ENCODE measurements at places on chromosomes 3 and 15.

DNA sequence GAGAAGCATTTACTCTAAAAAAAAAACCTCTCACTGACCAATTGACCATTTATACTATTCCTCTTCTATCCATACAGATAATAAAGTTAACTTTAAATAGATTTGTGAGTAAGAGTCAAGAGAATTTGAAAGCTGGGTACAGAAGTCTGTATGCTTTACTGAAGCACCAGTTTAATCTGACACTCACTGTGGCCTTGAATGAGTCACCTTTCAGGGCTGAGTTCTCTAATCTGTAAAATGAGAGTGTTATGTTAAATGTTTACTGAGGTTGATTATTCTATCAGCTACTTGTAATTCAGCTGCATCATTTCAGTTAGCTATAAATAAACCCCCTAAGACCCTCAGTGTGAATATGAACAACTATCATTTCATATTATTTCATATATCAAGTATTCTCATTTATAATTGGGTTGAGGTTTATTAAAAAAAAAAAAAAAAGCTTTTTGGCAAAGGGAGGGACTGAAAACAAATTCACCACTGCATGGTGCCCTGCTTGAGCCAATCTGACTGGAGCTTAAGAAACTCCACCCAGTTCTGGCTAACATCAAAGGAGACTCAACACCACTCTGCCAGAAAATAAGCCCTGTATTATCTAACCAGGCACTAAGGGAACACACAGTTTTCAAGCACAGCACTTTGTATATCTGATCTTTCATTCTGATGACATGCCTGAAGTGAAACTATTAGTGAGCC lies 2.8 kb downstream of the MAP4 start:
- no peak for DNase-seq

GRCh38 chr3:47020311-47020710 lies 40.8 kb downstream of the NBEAL2 start:
- DNase-seq, result no peak

DNA sequence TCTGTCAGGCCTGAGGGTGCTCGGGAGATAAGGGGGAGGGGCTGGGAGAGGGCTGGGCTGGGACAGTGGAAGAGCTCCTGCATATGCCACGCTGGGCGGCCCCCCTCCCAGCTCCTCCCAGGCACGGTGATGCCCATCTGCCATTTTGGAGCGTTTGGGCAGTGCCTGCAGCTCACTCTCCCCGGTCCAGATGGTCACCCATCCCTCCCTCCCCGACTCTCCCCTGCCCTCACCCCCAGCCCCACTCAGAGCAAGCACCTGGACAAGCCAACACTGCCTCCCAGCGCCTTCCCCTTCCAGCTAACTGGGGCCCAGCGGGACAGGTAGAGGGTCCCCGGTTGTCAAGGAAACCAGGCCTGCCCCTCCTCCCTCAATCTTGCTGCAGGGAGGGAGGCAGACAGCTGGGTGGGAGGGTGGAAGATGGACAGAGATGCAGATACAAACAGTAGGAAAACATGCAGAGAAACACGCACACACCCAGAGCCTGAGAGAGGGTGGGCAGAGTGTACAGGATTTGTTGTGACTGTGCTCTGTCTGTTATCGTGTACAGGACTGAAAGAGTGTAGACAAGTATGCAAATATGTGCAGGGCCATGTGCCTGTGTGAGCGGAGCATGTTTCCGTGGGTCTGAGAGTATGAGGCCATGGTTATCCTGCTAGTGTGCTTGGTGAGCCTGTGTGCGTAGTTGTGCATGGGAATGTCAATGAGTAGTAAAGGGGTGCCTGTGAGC lies 17.5 kb upstream of the CORO2B start:
- DNase-seq, result no peak

GRCh38 chr3:150038830-150039229 lies 68.1 kb upstream of the PFN2 start:
- DNase-seq, result no peak

DNA sequence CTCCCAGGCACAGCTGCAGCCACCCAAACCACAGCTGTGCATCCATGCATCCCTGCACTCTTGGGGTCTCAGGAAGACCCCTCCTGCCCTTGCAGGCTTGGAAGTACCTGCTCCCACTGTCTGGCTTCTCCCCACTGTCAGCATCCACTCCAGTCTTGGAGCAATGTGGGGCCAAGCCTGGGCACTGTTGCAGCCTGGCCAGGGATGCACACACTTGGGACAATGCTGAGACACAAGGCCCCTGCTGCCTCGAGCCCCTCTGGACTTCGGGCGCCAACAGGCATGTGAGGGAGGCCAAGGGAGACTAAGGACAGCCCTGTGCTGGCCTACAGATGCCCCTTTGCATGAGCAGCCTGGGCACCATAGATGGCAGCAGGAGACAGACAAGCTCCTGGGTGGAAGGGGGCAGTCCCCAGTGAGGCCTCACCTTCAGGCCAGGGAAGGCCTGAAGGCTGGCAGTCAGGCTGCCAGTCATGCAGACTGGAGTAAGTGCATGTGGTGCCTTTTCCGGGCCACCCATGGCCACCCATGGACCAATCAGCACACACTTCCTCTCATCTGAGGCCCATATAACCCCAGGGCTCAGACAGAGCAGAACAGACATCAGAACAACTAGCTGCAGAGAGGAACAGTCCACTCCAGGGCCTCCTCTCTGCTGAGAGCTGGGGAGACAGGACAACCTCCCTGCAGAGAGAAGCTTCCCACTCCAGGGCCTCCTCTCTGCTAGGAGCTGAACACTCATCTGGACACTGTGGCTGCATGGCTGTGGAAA lies 219.0 kb downstream of the VGLL3 start:
- DNase-seq, result no peak

DNA sequence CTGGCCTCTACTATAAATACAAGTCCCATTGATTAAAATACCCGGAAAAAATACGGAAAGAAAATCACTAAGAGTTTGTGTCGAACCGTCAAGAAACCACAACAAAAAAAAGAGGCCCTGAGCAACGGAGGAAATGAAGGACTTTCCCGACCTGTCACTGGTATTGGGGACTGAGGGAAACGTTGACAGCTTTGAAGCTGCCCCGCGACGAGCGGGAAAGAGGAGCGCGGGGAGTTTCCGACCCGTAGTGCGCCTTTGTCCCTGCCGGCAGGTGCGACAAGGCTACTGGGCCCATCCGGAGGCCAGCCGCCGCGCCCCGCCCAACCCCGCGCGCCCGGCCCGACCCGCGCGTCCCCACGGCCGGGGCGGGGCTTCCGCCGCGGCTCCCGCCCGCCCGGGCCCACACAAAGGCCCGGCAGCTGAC lies 416 bp downstream of the PBRM1 start:
- DNase-seq, result peak; percentile 64

DNA sequence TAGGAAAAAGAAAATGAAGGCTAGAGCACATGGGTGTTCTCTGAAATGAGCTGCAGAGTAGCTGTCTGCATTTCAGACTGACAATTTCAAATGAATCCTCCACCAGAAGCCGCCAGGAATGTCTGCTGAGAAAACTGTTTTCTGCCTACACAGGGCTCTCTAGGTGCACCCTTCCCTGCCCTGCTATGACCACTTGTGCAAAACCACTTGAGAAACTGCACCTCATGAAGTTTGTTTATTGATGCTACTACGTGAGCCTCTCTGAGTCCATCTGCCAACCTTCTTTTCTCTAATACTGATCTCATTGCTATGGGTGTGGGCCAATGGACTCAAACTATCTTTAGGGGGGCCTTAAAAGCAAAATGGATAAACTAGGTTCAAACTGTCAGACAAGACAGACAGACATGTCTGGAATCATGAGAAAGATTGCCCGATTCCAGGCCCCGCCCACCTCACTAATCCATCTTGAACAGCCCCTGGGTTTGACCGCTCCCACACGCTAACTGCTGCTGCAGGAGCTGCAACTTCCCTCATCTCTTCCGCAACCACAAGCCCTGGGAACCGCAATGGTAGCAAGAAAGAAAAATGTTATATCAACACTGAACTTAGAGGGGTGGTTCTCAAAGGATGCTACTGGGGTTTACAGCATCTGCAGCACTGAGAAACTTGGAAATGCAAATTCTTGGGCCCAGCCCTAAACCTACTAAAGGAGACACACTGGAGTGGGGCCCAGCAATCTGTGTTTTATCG lies 9.0 kb upstream of the CD47 start:
- DNase-seq, result no peak

DNA sequence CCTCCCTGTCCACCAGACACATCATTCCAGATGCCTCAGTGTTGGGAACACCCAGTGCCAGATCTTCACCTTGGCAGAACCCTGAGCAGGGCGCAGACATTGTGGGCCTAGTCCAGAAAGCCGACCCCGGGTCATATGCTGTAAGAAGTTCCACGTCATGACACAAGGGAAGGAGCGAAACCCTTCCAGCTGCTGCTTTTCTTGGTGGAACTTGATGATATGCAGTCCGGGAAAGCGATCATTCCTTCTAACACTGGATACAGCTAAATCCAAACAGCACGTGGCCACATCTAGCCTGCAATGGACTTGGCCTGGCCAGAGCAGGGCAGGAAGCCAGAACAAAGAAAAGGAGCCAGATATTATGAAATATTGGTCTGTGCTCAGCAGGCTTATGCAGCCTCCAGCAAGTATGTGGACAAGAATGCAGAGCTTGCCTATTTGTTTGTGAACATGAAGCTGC lies 22.0 kb downstream of the GASK1A start:
- DNase-seq, result no peak

- no peak for DNase-seq
Observed at GRCh38 chr15:83978588-83978987, 257.0 kb upstream of the GOLGA6L4 start.
